Activated CD4-positive, alpha-beta T cell treated with anti-CD3 and anti-CD28 coated beads, Interleukin-2, amount 50 U/mL, for 24 hours (primary cell): ENCODE measurements at places on chromosomes 4 and X.

DNA sequence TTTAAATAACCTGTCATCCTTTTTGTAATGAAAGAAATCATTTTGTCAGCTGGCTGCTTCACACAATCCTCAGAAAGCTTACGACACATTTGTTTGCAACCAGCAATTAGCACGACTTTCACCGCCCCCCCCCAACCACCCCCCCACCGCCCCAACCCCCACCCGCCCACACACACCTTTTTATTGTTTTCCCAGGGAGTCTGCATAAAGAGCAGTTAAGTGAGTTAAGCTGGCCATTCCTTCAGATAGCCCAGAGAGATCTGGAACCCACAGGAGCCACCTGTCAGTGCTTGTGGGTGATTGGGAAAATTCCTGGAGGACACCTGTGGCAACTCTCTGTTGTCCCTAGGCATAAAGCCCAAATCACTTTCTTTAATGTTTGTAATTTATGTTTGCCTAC, 175.7 kb upstream of the FMR1 start:
- DNase-seq = no peak

DNA sequence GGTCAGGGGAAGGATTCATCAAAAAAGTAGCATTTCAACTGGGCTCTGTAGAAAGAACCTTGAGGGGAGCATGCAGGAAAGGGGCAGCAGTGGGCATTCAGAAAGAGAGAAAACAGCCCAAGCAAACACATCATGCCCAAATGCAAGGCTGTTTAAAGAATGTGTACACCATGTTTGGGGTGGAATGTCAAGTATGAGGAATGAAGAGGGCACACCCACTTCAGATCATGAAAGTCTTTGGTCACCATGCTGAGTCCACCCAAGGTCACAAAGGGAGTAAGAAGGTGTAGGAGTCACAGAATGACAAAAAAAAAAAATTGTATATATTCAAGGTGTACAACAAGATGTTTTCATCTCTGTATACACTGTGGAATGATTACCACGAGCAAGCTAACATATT, 9.4 kb downstream of the S100G start:
- no peak for DNase-seq

GRCh38 chrX:110168585-110168984, 149.3 kb downstream of the AMMECR1 start:
- no peak for DNase-seq

- DNase-seq = no peak
Measured at GRCh38 chr4:143260750-143261149, 75.9 kb upstream of the GAB1 start.

DNA sequence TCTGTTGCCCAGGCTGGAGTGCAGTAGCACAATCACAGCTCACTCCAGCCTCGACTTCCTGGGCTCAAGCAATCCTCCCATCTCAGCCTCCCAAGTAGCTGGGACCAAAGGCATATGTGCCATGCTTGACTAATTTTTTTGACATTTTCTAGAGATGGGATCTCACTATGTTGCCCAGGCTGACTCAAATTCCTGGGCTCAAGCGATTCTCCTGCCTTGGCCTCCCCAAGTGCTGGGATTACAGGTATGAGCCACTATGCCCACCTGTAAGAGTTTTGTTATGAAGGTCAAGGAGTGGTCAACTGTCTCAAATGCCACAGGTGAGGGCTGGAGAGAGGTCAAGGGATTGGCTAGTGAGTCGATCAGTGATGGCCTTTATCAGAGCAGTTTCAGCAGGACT, 32.5 kb downstream of the TMEM150C start:
- DNase-seq = no peak

- DNase-seq = no peak
Measured at GRCh38 chrX:150192816-150193215, 170.3 kb upstream of the MAMLD1 start.

GRCh38 chr4:52843958-52844357, 18.2 kb upstream of the RASL11B start:
- DNase-seq = no peak

DNA sequence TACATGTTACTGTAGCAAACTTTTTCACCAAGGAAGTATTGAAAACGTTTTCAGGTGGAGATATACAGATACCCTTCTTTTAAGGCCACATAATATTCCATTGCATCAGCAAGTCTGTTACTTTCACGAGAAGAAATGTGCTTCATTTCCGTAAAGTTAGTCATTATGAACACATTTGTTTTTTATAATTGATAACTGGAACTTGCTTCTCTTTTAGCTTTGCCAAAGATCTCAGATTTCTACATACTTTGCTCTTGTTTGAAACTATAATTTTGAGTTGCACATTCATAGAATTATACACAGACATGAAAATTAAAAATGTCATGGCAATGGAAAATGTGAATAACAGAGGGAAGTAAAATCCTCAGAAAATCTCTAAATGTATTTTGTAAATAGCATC, 128.7 kb upstream of the GIMD1 start:
- DNase-seq = no peak

- DNase-seq = no peak
Measured at GRCh38 chr4:38967260-38968095, 64.7 kb downstream of the TMEM156 start.

- DNase-seq = no peak
Measured at GRCh38 chr4:40870150-40870549, 120.4 kb downstream of the NSUN7 start.

DNA sequence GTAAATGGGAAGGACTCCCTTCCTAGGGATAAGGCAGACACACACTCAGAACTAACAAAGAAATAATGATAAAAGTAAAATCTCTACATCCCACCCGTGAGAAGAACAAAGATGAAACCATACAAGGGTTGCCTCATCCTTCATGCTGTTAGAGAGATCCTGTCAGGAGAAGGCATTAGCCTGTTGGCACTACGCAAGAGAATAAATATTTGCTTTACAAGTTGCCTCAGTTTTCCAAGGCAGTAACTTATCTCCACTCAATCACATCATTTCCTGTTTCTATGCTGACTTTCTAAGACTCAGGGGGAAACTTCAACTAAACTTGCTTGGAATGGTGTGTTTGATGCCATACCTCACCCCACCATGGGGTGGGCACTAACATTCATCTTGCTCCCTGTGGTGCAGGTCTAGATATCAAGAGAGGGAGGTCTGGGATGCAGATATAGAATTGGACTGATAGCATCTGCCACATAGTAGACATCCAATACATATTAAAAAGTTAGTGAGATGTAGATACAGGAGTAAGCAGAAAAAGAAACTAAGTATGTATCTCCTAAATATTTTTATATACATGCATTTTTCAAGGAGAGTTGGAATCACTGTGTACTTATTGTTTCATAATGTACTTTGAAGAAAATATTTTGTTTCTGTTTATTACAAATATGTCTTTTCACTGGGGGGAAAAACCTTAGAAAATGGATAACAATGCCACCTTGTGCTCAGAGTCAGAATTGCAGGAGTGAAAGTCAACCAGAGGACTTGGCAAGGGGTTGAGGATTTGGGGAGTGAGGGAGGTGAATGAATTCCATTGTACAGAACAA, 57.2 kb upstream of the BEX4 start:
- no peak for DNase-seq

DNA sequence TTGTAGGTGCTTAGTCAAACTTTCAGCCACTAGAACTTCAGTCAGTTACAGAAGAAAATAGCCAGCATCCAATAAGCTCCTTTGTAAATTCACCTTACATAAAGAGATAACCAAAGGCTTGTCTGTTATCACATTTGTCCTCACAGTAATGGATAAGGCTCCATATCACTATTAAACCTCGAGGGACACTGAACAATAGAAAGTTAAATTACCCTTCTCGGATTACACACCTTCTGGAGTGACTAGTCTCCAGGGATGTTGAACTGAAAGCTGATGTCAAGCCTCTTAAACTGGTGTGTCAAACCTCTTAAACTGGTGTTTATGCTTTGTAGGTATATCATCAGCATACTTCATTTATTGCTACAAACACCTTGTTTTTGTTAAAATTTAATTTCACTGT, 639.0 kb downstream of the CENPC start:
- no peak for DNase-seq

GRCh38 chrX:9717376-9717775, 48.3 kb downstream of the GPR143 start:
- DNase-seq = no peak

- no peak for DNase-seq
Measured at GRCh38 chr4:87523307-87523706, 5.9 kb downstream of the SPARCL1 start.
